ENCODE measurements at places on chromosomes 2 and 18.

DNA sequence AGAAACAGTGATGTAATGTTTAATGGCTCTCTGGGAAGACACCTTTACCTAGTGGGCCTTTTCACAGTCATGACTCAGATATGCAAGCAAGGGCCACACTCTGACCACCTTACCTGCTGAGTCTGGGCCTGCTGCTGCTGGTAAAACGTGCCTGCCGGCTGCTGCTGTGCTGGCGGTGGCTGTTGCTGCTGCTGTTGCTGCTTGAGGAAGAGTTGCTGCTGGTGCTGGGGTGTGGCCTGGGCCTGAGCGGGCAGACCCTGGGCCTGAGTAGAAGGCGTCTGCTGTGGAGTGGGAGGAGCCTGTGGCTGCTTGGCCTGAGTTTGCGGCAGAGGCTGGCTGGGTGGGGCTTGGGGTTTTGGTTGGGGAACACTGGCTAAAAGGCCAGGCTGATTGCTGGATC is 81.6 kb upstream of the NFU1 start:
- DNase-seq: no peak

- DNase-seq: no peak
Observed at GRCh38 chr2:85111819-85112281, 21.3 kb upstream of the TCF7L1 start.

GRCh38 chr18:77206676-77207374 is 42.8 kb upstream of the GALR1 start:
- no peak for DNase-seq

DNA sequence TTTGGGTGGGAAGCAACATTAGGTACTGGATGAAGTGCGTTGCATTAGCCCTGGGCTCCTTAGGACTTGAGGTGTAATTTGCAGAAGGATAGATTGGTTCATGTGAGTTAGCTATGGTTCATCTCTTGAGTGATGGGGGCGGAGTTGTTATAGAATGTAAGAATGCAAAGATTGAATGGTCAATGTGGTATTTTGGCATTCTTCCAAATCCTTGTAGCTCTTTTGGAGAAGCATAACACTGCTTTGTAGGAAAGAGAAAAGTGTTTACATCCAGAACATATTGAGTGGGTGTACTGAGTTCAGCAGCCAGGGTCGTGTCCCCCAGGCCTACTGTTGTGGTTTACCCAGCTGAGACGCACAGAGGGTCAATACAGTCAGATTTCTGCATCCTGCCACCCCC is 173.5 kb downstream of the FMNL2 start:
- DNase-seq: no peak

GRCh38 chr2:205527801-205528200 is 154.5 kb upstream of the NRP2 start:
- DNase-seq: no peak

- DNase-seq: no peak
Observed at GRCh38 chr2:44553456-44553855, 191.7 kb downstream of the CAMKMT start.

DNA sequence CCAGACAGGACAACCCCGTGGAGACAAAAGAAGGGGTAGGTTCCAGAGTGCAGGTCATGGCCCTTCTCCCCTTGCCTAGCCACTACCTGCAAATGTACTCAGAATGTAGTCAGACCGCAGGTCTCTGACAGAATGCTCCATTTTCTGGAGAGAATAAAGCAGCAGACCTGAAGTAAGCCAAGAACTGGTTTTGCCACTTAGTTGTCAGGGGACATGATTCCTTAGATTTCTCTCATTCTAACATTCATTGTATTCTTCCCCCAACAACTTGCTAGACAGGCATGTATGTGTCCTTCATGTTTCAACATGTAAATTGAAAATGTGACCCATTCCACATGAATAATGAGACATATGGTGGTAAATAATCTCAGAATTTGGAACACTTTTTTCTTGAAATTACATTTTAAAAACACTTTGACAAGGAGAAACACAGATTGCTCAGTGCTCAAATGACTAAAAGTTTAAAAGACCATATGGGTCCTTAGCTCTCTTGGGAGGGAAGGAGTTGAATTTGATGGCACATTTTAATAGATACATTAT is 142.4 kb downstream of the CCBE1 start:
- no peak for DNase-seq

- no peak for DNase-seq
Observed at GRCh38 chr18:36211612-36212065, 24.3 kb downstream of the MOCOS start.

- DNase-seq: no peak
Observed at GRCh38 chr2:160522951-160523710, 29.5 kb upstream of the RBMS1 start.

Data from GM12892 (cell line).